Urinary bladder (tissue), 4 donors: ENCODE measurements at places on chromosomes 2 and 18. TPM values are rescaled to one million over a fixed set of nuclear protein-coding genes. Genes with fewer than 3 reads are reported as not detected.

- no peak for DNase-seq
Measured at GRCh38 chr2:109242654-109243331, 113.8 kb downstream of the SH3RF3 start.

Gene ALPG
- not detected for polyA plus RNA-seq

- DNase-seq, result no peak
Measured at GRCh38 chr2:9359463-9359862, 63.9 kb downstream of the ITGB1BP1 start.

DNA sequence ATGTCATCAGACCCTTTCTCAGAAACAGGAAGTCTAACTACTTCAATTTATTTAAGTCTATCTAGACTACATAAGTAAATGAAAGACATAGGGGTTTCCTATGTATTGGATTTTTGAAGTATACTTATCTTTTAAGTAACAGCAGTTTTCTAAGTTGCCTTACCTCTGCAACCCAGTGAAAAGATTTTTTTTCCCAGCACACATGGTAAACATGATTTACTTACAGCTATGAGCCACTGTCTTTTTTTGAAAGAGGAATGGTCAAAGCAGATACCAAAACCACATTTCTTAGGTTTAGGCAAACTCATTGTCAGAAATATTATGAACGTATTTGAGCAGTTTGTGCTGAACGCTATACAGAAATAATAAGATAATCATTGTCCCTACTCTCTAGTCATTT is 78.7 kb upstream of the OTX1 start:
- DNase-seq, result no peak

GRCh38 chr2:104547221-104547620 is 306.7 kb upstream of the POU3F3 start:
- DNase-seq, result no peak

DNA sequence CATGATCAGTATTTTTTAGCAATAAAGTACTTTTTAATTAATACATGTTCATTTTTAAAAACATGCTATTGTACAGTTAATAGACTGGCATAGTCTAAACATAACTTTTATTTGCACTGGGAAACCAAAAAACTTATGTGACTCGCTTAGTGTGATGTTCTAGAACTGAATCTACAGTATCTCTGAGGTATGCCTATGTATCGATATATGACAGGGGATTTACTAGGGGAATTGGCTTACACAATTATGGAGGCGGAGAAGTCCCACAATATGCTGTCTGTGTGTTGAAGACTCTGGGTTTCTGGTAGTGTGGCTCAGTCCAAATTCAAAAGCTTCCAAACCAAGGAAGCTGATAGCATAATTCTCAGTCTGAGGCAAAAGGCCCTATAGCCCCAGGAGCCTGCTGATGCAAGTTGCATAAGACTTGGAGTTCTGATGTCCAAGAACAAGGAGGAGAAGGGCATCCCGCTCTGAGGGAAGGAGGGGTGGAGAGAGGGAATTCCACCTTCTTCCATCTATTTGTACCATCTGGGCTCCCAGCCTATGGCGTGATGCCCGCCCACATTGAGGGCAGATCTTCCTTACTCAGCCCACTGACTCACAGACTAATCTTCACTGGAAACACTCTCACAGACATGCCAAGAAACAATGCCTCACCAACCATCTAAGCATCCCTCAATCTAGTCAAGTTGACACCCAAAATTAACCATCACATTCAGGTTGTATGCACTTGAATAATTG is 27.5 kb downstream of the ZNF638 start:
- DNase-seq, result no peak
